ENCODE measurements at places on chromosomes 11 and 22. TPM values are rescaled to one million over a fixed set of nuclear protein-coding genes. Genes with fewer than 3 reads are reported as not detected.

INSC gene
- total RNA-seq = 0.25 TPM

DNA sequence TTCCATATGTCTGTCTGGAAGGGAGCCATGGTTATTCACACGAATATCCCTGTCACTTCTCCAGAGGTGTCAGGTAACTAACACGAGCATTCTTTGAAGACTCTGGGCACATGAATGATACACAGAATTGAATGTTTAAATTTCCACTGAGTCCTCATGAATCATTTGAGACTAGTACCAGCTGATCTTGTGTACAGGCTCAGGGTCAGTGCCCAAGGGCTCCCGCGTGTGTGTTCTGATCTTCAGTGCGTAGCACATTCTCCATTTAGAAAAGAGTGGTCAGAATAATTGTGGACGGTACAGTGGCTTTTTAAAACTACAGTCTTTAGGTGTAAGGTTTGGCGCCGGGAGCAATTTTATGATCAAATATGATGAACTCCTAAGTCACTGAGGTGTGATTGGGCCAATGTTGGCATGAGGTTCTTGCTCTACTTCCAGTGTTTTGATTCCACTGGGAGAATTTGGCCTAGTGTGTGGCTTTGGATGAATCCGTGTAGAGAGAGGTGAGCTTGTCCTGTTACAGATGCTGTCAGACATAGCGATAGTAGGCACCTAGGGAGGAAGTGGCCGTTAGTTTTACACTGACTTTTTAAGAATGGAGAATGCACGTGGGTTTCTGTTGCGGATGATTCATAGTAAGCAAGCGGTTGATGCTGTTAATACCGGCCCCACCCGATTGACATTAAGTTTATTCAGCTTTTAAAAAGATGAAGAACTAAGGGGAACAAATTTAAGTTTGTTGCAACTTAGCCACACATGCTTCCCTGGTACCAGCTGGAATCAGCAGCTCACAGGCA is 22.2 kb downstream of the NUP50 start:
- H3K27ac ChIP-seq = no peak overlapping the region
- DNase-seq = no peak
- H3K4me3 ChIP-seq = no peak overlapping the region
- H3K4me1 ChIP-seq = no peaks in the 10 kb centered on the region

- no peak overlapping the region for H3K4me3 ChIP-seq
- no peak overlapping the region for H3K27ac ChIP-seq
- peaks cover 30% of the 10 kb centered on the region for H3K36me3 ChIP-seq
- H3K4me1 ChIP-seq = peaks cover 30% of the 10 kb centered on the region
- no peak for DNase-seq
Observed at GRCh38 chr22:25383278-25383820, 163.9 kb downstream of the CRYBB2 start.

SYCE3 gene
- total RNA-seq = not detected
